Neural progenitor cell (in vitro differentiated cells): ENCODE measurements at places on chromosomes 5 and 9. TPM values are rescaled to one million over a fixed set of nuclear protein-coding genes. Genes with fewer than 3 reads are reported as not detected.
A peak's percentile ranks its signal among the peaks of the same experiment; 100 is the strongest.

- no peak for DNase-seq
- no peaks in the 10 kb centered on the region for H3K4me1 ChIP-seq
- H3K36me3 ChIP-seq: no peaks in the 10 kb centered on the region
- no peak overlapping the region for H3K27ac ChIP-seq
- H3K4me3 ChIP-seq: no peak overlapping the region
Measured at GRCh38 chr5:6775571-6775970, 62.3 kb downstream of the TENT4A start.

TSTD2 gene
- total RNA-seq: 31.5 and 45.4 TPM in 2 replicates

DNA sequence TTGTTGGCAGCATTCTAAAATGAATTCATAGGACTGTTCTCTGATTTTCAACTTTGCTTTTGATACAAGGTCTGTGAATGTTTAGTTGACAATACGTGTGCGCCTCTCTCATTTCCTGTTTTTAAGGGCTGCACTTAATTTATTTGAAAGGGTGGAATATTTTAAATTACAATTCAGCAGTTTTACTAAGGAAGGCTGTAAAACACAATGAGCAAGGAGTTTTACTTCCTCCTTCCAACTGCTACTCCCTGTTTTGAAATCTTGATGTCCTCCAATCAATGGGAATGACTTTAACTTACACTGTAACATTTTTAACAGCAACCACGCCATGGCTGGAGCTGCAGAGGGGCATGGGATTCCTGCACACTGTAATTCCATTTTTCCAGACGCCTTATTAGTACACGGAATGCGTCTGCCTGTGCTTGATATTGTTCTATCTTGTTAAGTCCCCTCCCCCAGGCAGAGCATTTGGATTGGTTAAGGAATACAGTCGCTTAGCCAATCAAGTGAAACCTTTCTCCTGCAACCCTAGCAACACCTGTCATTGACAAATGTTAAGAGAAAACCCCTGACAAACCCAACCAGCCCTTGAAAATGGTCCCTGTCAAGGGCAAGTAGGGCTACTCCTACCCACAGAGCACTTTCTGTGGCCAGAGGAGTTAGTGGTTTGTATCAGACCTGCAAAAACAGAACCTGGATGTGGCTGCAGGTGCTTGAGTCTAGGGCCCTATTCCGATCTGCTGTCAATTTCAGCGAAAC, 12.5 kb upstream of the ZSWIM6 start:
- no peak overlapping the region for H3K4me3 ChIP-seq
- no peak overlapping the region for H3K27ac ChIP-seq
- DNase-seq: peak; percentile 69

- peak within 1 kb of the TSS; percentile 82 for H3K4me3 ChIP-seq
- no peak for DNase-seq
- peaks cover 16% of the 10 kb centered on the region for H3K27me3 ChIP-seq
- no peaks in the 10 kb centered on the region for H3K36me3 ChIP-seq
Measured at GRCh38 chr5:78985116-78985724, at the start of gene ARSB. ARSB (minus strand) TSS chr5:78985310; CDS start chr5:78985248, 62 bp downstream.

IFNA13 gene
- total RNA-seq: not detected in 2 replicates

TPPP gene
- total RNA-seq: 0.87 TPM in 1 of 2 replicates, not detected in the other
